ENCODE measurements at places on chromosomes 16 and 17.
A peak's percentile ranks its signal among the peaks of the same experiment; 100 is the strongest.

- DNase-seq = no peak
Measured at GRCh38 chr17:77449373-77449907, 308.7 kb downstream of the SEC14L1 start.

DNA sequence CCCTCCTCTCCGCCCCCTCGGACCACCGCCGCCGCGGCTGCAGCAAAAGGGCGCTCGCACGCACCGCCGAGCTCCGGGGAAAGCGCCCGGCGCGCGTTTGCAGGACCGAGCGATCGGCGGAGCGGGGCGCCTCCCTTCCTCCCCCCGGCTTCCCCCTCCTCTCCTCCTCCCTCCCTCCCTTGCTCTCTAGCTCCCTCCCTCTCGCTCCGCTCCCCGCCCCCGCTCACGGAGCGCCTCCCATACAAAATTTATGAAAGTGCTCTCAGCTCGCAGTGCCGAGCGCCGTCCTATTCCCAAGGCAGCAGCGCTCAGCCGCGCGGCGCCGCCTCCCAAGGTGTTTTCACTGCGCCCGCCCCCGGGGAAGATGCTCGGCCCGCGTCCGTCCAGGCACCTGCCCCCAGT is at the start of gene RTN4RL1:
Gene RTN4RL1, minus strand, starts transcription at position 115 of the 402 bp plus-strand sequence. CDS start 469 bp downstream, outside the sequence.
- DNase-seq = peak; percentile 68

- no peak for DNase-seq
Measured at GRCh38 chr17:22273308-22273707, 581.0 kb downstream of the KCNJ18 start.

GRCh38 chr16:29204806-29205135 is 201.7 kb downstream of the NPIPB11 start:
- no peak for DNase-seq

DNA sequence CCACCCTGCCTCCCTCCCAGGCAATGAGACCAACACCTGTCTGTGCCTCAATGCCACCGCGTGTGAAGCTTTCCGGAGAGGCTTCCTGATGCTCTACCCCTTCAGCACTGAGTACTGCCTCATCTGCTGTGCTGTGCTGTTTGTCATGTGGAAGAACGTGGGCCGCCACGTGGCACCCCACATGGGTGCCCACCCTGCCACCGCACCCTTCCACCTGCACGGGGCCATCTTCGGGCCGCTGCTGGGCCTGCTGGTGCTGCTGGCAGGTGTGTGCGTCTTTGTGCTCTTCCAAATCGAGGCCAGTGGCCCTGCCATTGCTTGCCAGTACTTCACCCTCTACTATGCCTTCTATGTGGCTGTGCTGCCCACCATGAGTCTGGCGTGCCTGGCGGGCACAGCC is 10.9 kb downstream of the OTOP3 start:
- DNase-seq = no peak

- DNase-seq = no peak
Measured at GRCh38 chr16:68070806-68071517, 14.2 kb upstream of the NFATC3 start.
